Stimulated activated naive CD8-positive, alpha-beta T cell treated with anti-CD3 and anti-CD28 coated beads, Interleukin-15, amount 100 ng/mL, for 72 hours (primary cell): ENCODE measurements at places on chromosomes 7 and 10.

- DNase-seq = peak; percentile 26
Measured at GRCh38 chr10:96833220-96834001, 1.3 kb downstream of the LCOR start.

DNA sequence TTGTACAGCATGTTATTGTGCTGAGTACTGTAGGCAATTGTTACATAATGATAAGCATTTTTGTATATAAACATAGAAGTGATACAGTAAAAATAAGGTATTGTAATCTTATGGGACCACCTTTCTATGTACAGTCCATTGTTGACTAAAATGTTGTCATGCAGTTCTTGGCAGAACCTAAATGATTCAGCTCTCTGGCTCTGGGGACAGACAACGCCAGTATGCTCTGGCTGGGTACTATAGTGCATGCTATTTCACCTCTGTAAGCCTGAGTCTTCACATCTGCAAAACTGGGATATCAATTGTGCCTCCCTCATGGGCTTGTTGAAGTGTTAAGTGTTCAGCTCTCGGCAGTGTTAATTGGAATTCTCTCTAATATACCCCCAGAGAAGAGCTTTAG, 674.3 kb downstream of the INHBA start:
- DNase-seq = no peak

DNA sequence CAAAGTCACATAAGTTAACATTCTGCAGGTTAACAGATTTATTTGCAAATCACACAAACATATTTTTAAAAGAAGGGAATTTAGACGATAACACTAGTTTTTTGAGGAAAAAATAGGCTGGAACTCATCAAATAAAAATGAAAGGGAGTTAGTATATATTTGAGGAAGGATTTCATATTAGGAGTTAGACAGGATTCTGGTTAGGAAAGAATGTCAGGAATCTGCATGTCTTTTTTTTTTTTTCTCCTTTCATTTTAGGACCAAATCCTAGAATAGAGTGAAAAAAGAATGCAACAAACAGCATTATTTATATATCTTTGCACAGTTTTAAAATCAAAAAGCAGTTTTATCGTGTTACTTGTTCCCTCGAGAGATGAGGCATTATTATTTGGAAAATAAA, 8.9 kb upstream of the TRDMT1 start:
- DNase-seq = no peak

DNA sequence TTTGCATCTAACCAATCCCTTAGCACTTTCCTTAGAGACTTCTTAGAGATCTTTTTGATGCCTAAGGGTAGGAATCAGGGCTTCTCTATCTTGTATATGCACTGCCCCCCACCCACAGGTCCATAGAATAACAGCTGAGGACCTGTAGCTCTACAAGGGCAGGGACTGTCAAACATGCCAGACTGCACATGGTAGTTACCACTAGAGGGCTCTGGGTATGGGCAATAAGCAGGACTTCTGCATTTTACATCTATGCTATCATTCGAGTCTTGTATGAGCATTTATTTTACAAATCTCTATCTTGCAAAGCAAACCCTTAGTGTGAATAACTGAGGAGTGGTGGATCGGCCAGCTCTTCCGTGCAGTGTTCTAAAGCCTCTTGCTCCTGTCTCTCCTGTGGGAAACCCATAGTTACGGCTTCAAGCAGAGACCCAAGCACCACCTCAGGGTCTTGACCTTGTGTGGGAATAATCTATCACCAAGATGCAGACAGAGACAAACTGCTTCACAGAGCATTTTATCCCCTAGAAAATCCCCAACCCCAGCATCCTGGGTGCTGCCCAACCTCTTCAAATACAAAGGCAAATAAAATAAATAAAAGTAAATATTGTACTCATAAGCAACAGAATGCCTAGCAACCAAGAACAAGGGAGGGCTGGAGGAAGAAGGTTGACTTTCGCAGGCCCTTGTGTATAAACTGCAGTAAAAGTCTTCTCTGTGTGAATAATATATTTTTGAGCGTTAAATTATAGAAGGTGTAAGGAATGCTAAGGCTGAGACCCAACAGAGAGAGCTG, 219.3 kb downstream of the WDR11 start:
- no peak for DNase-seq

GRCh38 chr7:139108266-139109187, 993 bp downstream of the ZC3HAV1 start:
- DNase-seq = no peak

GRCh38 chr10:61897671-61898434, 3.6 kb upstream of the ARID5B start:
- DNase-seq = no peak

DNA sequence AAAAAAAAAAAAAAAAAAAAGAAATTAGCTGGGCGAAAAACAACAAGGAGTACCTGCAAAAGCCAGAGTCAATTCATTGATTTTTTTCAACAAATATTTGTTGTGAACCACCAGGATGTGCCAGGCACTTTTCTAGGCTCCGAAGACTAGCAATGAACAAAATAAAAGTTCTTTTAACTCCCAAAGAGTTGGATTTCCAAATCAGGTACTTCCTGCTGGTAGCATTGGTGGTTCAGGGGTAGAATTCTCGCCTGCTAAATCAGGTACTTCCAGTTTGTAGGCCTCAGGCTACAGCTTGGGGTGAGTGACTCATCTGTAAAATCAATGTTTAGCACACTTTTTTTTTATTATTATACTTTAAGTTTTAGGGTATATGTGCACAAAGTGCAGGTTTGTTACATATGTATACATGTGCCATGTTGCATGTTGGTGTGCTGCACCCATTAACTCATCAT, 10.9 kb downstream of the PPA1 start:
- DNase-seq = no peak
